ENCODE measurements at places on chromosomes 16 and 17.

- DNase-seq = no peak
Measured at GRCh38 chr17:8154608-8155155, 2.5 kb upstream of the PER1 start.

GRCh38 chr16:57426356-57426755, 20.8 kb downstream of the CIAPIN1 start:
- DNase-seq = no peak

DNA sequence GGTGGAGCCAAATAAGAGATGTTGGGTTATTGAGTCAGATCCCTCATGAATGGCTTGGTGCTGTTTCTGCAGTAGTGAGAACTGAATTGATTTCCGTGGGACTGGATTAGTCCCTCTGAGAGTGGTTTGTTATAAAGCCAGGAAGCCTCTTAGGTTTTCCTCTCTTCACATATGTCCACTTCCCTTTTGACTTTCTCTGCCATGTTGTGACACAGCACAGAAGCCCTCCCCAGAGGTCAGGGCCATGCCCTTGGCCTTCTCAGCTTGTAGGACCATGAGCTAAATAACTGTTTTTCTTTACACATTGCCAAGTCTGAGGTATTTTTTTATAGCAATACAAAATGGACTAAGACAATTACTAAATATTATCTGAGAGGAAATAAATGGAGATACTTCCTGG, 10.3 kb upstream of the HAPSTR1 start:
- DNase-seq = no peak

DNA sequence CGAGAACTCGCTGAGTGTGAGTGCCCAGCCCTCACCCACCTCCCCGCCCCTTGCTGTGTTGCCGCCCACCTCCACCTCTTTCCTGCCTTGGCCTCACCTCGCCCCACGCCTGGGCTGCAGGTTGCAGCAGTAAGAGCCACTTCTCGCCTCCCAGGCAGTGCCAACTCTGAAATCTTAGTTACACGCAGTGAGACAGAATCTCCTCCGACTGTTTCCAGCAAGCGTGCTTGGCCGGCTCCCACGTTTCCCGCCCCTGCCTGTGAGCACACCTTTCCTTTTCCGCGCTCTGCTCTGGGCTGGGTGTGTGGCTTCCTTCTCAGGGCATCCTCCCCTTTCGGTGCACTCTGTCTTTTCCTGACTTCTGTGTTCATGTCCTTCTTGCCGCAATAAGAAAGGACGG, 5.7 kb downstream of the ENGASE start:
- DNase-seq = no peak

DNA sequence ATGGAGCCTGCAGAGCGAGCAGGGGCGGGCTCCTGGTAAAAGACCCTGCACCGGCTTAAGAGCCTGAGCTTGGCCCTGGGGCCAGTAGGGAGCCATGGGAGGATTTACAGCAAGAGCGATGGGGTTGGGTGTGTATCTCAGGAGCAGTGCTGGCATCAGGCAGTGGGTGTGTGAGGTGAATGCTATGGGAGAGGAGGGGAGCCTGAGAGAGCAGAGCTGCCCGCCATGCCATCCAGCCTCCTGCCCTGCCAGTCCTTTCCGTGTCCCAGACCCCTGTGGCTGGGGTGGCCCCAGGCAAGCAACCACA, 23.3 kb downstream of the FAM83G start:
- no peak for DNase-seq

GRCh38 chr16:88456356-88457292, 3.5 kb downstream of the ZFPM1 start:
- peak; percentile 59 for DNase-seq

- peak; percentile 47 for DNase-seq
Measured at GRCh38 chr17:19502517-19502916, 31.1 kb upstream of the SLC47A1 start.

GRCh38 chr16:66402166-66402565, 24.9 kb upstream of the BEAN1 start:
- no peak for DNase-seq

DNA sequence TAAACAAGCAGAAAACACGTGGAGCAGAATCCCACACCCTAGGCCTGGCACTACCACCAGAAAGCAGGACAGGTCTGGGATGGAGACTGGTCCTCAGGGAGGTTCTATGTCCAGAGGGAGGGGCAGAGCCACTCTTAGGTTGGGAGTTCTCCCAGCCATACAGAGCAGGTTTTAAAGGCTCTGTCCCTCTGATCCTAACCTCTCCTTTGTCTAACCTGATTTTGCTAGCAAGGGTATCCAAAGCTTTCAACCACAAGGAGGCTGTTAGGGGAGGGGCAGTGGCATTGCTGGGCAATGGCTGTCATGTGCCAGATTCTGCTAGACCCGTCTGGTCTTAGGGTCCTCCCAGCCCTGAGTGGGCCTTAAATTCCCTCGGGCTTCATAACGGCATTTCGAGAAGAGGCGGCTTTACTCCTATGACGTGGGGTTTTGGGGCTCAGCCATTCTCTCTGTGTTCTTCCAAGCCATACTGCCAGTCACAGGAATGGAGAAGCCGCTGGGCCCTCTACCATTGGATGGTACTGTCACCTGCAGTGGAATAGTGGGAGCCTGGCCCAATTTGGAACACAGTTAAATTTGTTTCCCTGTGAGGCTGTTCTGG, 5.7 kb downstream of the TPPP3 start:
- no peak for DNase-seq

GRCh38 chr16:65355706-65356105, 233.8 kb upstream of the CDH11 start:
- DNase-seq = no peak

- no peak for DNase-seq
Measured at GRCh38 chr17:8062435-8062806, 23.6 kb downstream of the ALOX15B start.

DNA sequence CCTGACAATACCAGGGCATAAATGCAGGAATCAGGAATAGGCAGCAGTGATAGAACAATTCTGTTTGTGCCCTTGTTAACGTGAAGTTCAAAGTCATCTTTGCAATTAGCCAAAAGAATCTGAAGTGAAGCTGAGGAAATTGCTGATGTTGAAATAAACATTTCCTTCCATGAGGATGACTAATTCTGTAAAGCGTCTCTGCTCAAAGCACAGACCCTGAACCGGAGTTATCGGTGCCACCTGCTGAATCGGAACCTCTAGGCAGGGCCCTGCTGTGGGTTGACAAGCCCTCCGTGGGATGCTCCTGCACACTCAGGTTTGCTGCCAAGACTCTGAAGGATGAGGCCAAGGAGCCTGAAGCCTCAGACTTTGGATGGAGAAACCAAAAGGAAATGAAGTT, 37.0 kb upstream of the CDH1 start:
- DNase-seq = no peak

GRCh38 chr17:17849147-17849820, 12.5 kb upstream of the SREBF1 start:
- DNase-seq = peak; percentile 86

Measured in CD4-positive, alpha-beta T cell treated with Interleukin-12 subunit alpha and Interleukin-12 subunit beta, for 1 hour (primary cell).